Right renal cortex interstitium (tissue), 3 donors: ENCODE measurements at places on chromosomes 2 and 18.

- DNase-seq: no peak
Measured at GRCh38 chr2:58101500-58101899, 54.9 kb downstream of the VRK2 start.

DNA sequence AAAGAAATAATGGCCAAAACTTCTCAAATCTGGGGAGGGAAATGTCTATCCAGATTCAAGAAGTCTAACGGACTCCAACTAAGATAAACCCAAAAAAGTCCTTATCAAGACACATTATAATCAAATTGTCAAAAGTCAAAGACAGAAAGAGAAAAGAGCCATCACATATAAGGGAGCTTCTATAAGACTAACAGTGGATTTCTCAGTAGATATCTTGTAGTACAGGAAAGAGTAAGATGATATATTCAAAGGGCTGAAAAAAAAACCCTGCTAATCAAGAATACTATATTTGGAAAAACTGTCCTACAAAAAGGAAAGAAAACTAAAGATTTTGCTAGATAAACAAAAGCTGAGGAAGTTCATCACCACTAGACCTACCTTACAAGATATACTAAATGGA is 35.4 kb downstream of the TMEM247 start:
- DNase-seq: no peak

- no peak for DNase-seq
Measured at GRCh38 chr2:39419282-39420223, 17.5 kb downstream of the MAP4K3 start.

DNA sequence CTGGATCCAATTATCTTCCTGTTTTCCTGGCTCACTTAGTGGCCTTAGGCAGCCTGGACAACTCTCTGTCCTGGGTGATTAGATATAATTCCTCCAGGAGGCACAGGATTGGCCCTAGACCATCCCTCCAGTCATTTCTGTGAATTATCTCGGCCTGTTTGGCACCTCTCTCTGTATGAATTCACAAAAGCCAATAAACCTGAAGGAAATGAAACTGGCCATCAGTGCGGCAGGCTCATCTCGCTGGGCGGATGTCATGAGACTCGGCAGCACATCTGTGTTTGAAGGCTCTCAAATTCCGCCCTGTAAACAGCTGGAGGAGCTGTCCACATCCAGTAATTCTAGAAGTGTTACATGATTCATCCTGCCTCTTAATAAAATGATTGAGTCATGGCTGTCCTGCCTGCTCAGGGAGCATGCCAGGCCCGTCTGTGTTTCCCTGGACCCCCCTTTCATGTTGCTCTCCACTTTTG is 38.6 kb downstream of the ACOXL start:
- no peak for DNase-seq

DNA sequence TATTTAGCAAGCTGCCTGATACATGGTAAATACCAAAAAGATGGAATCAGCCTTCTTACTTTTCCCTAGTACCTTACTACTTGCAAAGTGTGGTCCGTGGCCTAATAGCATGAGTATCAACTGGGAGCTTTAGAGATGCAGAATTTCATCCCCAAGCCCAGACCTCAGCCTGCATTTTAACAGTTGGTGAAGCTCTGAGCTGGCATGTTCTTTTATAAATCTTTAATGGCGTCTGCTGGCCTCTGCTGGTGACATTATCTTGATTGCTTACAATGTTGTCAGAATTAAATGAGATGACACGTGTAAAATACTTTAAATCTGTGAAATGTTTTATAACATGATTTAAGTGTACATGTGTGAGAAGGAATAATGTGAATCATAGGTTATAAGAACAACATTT is 115.1 kb upstream of the NOSTRIN start:
- no peak for DNase-seq

- no peak for DNase-seq
Measured at GRCh38 chr2:174031226-174031625, 66.1 kb upstream of the SP3 start.

- no peak for DNase-seq
Measured at GRCh38 chr18:47881752-47882455, 48.6 kb downstream of the SMAD2 start.

- DNase-seq: no peak
Measured at GRCh38 chr2:28338831-28339321, 53.8 kb upstream of the FOSL2 start.

DNA sequence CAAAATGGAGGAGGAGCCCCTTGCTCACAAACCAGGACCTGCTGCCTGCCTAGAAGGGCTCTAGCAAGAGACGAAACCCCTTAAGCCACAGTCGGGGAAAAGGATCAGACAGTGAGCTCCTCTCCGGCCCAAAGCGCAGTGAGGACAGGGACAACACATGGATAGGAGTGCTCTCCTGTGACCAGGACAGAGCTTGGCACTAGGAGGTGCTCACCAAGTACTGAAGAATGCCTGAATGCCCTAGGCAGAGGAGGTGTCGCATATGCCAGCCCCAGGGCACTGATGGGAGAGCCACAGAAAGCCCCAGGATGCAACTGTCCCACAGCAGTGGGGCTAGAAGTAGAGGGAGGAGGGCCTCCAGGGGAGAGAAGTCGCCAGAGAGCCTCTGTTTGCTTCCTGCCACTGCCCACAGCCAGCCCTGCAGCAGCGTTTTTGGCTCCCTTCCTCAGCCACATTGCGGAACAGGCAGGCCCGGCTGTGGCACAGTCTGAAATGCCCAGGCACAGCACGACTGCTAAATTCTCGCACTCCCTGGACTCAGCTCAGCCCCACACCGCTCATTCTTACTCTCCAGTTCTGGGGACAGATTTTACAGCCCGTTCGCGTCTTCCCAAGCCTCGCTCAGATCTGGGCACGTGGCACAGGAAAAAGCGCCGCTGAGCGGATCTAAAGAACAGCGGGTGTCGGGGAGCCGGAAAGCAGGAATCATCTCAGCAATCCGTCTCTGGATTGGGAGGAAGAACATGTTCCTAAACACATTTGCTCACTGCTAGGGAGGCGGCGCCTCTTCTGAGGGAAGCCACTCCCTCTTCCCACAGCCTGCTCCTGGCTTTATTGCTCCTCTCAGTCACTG is 98.7 kb upstream of the POU3F3 start:
- no peak for DNase-seq

DNA sequence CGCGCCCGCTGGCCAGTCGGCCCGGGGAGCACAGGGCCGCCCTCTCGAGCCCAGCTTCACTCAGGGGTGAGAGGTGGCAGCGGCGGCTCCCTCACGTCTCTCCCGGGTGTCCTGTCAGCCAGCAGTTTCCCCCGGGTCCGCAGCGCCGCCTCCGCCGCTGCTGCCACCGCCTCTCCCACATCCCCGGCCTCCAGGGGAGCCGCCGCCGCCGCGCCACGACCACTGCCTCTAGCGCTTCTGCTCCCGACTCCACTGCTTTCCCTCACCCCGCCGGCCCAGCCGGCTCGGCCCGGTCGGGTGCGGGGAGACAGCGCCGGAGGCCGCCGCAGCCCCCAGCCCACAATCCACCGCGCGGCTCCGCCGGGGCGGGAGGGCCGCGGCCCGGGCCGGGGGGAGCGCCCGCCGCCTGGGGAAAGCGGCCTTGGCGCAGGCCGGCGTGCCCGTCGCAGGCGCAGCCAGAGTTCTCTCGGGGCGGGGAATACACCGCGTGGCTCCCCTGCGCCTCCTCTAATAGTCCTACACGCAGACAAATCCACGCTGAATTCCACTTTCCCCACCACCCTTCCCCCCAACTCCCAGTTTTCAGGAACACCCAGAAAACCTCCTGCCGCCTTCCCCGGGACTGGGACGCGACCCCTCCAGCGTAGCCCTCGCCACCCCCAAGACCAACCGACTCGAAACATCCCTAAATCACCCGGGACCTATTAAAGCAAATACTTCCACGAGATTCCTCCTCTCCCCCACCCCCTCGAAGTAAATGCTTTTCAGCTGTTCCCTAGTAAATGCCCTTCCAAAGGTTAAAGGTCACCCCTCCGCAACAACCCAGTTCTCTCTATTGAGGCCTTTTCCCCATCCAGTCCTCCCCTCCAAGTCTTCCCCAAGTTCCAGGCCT is at the start of gene VPS54:
Gene VPS54 (minus strand): TSS at position 346 of the 892 bp plus-strand sequence. CDS start 35,429 bp downstream, outside the sequence.
- peak; percentile 65 for DNase-seq

DNA sequence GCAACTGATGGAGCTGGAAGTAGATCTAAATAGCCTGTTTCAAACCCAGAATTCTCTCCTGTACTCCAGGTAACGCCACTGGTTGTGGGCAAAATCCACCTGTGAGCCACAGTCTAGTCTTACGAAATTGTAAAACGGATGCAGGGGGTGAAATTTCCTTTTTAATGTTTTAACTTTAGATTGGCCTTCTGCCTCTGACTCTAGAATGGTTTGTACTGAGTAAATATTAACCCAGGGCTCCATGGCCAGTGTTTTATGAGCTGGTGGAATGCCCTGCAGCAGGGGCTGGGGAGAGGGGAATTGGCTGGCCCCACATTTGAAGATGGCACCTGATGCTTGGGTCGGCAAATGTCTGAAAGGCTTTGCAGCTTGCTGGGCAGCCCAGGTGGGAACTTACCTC is 156.6 kb downstream of the MYCN start:
- no peak for DNase-seq

DNA sequence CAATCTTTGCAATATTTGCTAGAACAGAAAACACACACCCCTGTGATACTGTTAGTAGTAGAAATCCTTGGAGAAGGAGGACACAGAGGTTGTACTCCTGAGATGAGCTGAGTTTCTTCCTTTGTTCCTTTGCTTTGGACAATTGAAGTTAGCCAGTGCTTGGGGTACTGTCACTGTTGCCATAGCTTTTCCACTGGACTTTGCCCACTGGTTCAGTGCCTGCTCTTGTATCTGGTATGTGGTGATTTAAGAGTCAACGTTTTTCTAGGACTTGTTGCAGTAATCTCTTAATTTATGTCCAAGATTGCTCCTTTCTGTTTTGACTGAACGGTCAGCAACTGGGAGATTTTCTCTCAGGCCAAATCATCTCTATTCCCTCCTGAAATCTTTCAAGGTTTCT is 26.1 kb upstream of the RAB27B start:
- no peak for DNase-seq

- DNase-seq: no peak
Measured at GRCh38 chr2:232781765-232782164, 5.4 kb upstream of the KCNJ13 start.

- no peak for DNase-seq
Measured at GRCh38 chr2:173672573-173673340, 292.4 kb downstream of the SP3 start.

- no peak for DNase-seq
Measured at GRCh38 chr2:174027956-174028355, 62.8 kb upstream of the SP3 start.

GRCh38 chr18:49127471-49128190 is 176.9 kb upstream of the SMAD7 start:
- peak; percentile 81 for DNase-seq

GRCh38 chr2:240996834-240997140 is 1.6 kb upstream of the SNED1 start:
- no peak for DNase-seq

GRCh38 chr2:37527361-37527760 is 144.1 kb downstream of the CDC42EP3 start:
- no peak for DNase-seq

- DNase-seq: no peak
Measured at GRCh38 chr2:208319391-208319790, 53.3 kb downstream of the PIKFYVE start.

GRCh38 chr2:98921062-98921461 is 15.0 kb downstream of the CRACDL start:
- DNase-seq: no peak

DNA sequence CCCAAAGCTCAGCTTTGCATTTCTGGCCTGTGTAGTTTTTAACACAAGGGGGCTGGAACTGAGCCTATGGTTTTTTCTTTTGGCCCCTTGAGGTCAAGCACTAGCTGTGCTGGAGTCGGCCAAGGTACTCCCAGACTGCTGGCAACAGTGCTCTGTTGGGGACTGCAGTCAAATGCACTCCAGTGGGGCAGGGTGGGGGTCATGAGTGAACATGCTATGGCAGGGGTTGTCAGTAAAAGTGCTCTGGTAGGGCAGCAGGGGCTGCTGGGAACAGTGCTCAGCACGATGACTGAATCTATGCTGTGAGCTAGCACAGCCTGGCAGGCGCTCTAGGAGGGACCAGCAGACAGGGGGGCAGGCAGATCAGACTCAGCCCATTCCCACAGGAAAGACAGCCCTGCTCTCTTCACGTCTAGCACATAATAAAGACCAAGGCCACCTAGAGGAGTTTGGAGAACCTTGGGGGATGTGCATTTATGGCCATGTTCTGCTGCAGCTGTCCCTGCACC is 55.0 kb upstream of the CERS6 start:
- no peak for DNase-seq

DNA sequence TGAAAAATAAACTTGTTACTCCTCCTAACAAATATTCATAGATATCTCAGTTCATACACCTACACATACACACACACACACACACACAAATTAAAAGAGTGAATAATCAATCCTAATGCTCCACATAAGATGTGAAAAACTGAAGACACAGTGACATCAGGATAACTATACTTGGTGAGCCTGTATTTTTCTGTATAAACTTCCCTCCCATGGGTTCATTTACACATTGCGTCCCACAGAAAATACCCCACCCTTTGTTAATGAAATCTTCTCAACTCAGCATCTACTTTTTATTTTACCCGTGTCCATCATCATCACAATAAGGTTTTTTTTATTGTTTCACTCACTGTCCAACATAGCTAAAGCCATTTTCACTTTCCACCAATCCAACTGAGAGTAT is 60.4 kb downstream of the CD226 start:
- no peak for DNase-seq

GRCh38 chr2:1749489-1750119 is 5.3 kb upstream of the PXDN start:
- no peak for DNase-seq

- DNase-seq: no peak
Measured at GRCh38 chr2:196291873-196292800, 120.8 kb upstream of the STK17B start.

DNA sequence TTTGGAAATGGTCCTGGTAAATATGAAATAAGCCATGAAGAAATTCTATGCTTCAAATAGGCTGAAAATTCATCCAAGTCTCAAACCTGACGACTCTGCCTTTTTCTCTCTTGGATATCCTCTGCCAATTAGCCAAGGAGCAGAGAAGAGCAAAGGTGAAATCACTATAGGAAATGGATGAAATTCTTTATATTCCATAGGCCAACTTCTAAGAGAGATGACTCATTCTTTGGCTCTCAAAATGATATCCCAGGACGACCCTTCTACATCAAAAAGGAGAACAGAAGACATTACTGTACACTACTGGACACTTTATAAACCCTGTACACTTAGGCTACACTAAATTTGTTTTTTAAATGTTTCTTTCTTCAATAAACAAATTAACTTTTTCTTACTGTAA is 22.7 kb downstream of the PDE1A start:
- no peak for DNase-seq
